Left renal pelvis (tissue), 4 donors: ENCODE measurements at places on chromosomes 6 and 20.
A peak's percentile ranks its signal among the peaks of the same experiment; 100 is the strongest.

GRCh38 chr6:82775361-82775760, 290.3 kb downstream of the UBE3D start:
- DNase-seq: no peak

DNA sequence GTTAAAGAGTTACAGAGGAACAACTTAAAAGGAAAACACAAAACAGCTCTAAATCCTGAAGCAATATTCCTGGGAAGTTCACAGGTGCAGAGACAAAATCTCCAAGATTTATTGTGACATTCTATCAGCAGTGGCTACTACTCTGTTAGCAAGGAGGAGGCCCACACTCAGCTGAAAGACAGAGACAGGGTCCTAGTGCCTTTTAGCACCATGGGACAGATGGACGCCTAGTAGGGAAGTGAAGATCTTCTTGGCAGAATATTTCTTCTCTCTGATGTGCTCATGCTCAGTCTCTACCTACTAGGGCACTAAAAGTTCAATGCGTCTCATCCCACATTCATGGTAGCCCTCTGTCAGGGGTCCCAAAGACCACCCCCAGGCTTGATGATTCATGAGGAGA, 133.4 kb downstream of the LAMP5 start:
- DNase-seq: no peak

GRCh38 chr6:125808060-125808459, 17.3 kb downstream of the NCOA7 start:
- no peak for DNase-seq

- DNase-seq: no peak
These were observed 306.8 kb upstream of the FOXQ1 start for GRCh38 chr6:1004885-1005630.

- DNase-seq: no peak
These were observed 145.2 kb upstream of the CITED2 start for GRCh38 chr6:139519571-139520031.

DNA sequence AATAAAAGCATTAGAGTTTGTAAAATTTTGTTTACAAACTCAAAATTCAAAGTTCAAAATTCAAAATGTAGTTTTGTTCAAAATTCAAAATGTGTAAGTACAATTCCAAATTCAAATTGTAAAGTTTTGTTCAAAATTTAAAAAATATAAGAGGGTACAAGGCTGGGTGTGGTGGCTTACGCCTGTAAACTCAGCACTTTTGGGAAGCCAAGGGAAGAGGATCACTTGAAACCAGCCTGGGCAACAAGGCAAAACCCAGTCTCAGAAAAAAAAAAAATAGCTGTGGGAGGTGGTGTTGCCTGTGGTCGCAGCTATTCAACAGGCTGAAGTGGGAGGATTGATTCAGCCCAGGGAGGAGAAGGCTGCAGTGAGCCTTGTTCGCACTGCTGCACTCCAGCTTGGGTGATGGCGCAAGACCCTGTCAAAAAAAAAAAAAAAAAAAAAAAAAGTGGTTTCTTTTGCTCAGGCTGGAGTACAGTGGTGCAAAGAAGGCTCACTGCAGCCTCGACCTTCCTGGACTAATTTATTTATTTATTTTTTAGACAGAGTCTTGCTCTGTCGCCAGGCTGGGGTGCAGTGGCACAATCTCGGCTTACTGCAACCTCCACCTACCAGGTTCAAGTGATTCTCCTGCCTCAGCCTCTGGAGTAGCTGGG, 5.4 kb upstream of the ZBTB12 start:
- no peak for DNase-seq

- no peak for DNase-seq
These were observed 81.3 kb downstream of the ID4 start for GRCh38 chr6:19918436-19918835.

- no peak for DNase-seq
These were observed 32.3 kb downstream of the UST start for GRCh38 chr6:148779142-148779562.

GRCh38 chr20:10670501-10671220, 3.1 kb downstream of the JAG1 start:
- DNase-seq: no peak

GRCh38 chr20:46938434-46938833, 43.8 kb downstream of the EYA2 start:
- DNase-seq: peak; percentile 10

DNA sequence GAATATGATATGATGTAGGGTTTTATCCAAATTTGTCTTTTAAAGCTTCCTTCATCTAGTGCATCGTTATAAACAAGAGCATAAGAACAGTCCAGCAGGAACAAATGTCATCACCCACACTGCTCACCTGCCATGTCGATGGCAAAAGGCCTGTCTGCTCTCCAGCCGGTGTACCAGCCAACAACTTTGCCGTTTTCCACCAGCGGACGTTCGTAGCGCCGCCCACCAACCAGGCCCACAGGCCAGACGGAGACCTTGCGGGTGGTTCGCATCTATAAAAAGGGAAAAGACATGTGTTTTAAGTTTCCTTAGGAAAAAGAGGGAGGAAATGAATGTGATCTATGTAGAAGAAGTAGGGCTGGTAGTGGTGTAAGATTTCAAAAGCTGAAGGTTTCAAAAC, 62.9 kb downstream of the B3GAT2 start:
- no peak for DNase-seq

DNA sequence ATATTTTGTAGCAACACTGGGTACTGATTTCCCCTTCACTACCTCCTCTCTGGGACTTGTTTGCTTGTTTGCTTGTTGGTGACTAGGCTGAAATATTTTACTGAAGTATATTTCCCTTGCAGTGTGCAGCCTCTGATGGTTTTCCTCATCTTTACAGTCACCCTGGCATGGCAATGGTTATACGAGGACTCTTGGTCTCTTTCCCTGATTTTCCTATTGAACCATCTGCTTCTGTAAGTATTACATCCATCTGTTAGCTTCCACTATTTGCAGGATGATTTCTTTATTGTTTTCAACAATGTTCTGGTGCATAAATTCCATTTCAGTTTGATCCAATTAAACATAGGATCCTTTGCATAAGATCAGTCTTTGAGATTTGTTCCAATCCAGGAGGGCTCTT, 465.1 kb downstream of the MEI4 start:
- DNase-seq: no peak

DNA sequence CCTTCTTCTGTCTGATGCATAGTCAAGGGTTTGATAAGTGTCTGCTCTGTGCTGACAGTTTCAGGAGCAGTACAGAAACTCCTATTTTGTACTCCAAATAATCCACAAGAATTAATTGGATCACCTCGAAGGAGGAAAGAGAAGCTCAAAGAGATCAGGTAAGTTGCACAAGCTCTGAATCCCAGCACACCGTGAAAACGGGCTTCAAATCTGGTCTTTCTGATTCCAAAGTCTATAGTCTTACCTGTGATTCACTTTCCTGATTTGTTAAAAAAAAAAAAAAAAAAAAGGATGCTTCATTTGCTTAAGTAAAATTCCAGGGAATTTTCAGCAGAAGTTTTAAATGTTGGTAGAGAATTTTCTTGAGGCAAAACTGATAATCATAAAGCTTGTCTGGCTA, 155.8 kb upstream of the ESR1 start:
- DNase-seq: no peak

DNA sequence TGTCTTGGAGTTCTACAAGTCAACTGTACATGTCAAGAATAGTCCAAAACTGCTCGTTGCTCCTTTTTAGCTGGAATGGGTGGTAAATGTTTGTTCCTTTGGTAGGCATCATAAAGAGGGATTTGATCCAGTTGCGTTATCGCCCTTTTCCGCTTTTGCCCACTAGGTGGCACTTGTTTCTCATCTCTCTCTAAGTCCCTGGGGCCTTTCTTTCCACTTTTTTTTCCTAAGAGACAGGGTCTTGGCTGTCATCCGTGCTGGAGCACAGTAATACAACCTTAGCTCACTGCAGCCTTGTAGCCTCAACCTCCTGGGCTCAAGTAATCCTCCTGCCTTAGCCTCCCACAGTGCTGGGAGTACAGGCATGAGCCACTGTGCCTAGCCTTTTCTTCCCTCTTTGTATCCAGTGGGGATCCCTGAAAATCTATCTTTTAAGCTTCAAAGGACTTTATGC, 20.7 kb downstream of the GTPBP2 start:
- peak; percentile 59 for DNase-seq

GRCh38 chr20:44198872-44199271, 11.7 kb downstream of the OSER1 start:
- no peak for DNase-seq

GRCh38 chr6:168319279-168320111, at the start of gene DACT2:
Gene DACT2 (minus strand): TSS chr6:168319777. CDS start chr6:168319633, 144 bp downstream.
- no peak for DNase-seq

DNA sequence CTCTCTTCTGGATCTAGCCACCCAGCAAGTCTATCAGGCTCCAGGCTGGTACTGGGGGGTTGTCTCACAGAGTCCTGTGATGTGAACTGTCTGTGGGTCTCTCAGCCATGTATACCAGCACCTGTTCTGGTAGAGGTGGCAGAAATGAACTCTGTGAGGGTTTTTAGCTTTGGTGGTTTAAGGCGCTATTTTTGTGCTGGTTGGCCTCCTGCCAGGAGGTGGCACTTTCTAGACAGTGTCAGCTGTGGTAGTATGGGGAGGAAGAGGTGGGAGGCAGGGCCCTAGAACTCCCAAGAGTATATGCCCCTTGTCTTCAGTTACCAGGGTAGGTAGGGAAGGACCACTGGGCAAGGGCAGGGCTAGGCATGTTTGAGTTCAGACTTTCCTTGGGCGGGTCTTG, 75.8 kb downstream of the SNAP91 start:
- no peak for DNase-seq

- DNase-seq: peak; percentile 10
These were observed 10.0 kb downstream of the HBS1L start for GRCh38 chr6:135044639-135045038.

DNA sequence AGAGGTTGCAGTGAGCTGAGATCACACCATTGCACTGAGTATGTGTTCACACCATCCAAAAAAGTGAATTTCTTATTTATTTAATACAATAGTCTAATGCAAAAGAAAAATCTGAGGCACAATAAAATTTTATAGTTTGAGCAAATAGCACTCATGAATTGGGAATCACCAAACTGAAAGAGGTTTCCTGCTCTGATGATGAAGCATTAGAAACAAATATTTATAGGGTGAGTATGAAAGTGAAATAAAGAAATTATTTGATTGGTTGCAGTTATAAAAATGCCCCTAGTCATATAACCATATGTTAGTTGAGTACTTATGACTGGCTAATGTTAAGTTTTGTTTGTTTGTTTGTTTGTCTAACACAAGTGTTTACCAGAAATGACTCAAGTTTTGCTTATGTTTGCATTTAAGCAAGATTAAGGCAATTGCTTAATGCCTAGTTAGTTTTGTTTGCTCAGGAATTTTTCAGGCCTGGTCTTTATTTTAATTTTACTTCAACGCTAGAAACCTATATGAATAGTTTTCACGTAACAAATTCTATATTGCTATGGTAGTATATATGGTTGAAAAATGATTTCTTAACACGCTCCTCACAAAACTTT, 151.5 kb upstream of the FAM83B start:
- no peak for DNase-seq

- DNase-seq: no peak
These were observed 57.2 kb downstream of the GFRA4 start for GRCh38 chr20:3606021-3606420.

DNA sequence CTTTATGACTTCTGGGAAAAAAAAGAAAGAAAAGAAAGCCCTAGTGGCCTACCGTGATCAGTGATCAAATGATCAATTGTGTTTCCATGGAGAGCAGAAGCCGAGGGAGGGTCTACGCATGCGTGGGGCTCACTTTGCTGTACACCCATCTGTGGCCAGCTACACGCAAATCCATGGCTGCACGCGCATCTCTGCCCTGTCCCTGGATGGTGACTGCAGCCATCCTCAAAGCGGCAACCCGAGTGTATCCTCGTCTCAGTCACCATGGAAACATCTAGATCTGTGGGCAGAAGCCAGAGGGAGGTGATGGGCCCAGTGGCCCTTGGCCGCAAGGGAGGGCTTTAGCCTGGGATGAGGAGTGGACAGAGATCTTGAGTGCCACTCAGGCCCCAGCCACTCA, 785 bp upstream of the ULBP3 start:
- DNase-seq: no peak

- DNase-seq: no peak
These were observed 131.8 kb upstream of the BEND3 start for GRCh38 chr6:107246972-107247615.

DNA sequence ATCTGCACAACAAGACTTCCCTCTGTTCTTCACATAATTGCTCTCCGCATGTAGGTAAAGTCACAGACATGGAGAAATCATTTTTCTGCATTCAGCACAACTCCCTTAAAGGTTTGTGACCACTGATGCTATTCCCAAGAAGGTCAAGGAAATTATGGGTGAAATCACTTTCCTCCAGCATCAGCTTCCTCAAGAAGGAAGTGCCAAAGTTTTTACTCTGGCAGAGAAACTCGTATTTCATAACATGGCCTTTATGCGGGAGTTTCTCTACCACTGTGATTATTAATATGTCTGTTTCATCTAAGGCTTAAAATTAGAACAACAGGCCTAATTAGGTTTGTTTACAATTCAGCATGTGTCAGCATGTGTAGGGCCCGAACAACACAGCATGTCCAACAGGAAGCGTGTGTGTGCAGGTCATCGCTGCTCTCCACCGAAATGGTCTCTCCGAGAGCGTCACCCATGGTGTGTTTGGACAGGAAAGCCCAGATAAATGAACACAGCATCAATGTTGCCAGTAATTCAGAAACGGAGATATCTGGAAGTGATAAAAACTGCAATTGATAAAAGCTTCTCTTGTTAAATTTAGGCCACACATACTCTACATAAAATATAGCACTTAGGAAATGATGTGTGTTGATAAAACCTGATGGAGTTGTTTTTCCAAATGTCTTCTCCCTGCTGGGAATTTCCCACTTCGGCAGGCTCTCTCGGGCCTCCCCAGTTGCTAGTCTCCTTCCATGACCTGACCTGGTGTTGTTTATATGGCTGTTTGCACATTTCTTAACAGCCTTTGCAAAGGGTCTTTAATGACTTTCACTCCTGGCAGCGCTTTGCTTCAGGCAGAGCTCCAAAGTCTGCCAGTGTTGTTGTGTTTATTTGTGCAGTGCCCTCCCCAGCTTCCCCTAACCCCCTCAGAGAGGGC, 265.1 kb upstream of the CEP162 start:
- no peak for DNase-seq

DNA sequence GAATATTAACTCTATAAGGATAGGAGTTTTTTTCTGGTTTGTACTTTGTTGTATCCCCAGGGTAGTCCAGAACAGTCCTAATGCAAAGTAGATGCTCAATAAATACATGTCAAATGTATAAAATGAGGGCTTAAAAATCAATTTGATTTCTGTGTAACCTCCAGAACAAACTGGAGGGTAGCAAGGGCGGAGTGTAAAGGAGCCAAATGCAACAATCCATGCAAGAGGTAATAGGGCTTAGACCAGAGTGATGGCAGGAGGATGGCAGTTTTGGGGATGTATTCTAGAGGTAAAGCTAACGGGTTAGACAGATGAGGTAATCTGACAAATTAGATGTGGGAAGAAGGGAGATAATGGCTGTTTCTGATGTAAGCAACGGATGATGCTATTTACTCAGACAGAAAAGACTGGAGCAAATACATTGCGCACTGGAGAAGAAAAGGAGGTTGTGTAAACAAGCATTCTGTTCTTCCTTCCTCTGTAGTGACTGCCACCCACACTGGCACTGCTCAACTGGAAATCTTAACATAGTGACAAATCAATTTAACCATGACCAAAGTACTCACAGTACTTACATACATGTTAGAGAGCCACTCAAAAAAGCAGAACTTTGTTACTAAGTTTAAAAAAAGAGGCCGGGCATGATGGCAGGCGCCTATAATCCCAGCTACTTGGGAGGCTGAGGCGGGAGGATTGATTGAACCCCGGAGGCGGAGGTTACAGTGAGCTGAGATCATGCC, 2.0 kb downstream of the ZNF318 start:
- no peak for DNase-seq

- DNase-seq: no peak
These were observed 27.3 kb upstream of the SLC35B3 start for GRCh38 chr6:8462694-8463093.
